NCI-H510A (cell line): ENCODE measurements at places on chromosomes 16 and 17.

GRCh38 chr17:58334256-58334655 is 5.7 kb upstream of the TSPOAP1 start:
- DNase-seq, result no peak

GRCh38 chr17:41322094-41322902 is 6.8 kb upstream of the KRTAP17-1 start:
- DNase-seq, result no peak

- no peak for DNase-seq
These were observed 38.5 kb downstream of the RBFOX3 start for GRCh38 chr17:79572136-79572925.

DNA sequence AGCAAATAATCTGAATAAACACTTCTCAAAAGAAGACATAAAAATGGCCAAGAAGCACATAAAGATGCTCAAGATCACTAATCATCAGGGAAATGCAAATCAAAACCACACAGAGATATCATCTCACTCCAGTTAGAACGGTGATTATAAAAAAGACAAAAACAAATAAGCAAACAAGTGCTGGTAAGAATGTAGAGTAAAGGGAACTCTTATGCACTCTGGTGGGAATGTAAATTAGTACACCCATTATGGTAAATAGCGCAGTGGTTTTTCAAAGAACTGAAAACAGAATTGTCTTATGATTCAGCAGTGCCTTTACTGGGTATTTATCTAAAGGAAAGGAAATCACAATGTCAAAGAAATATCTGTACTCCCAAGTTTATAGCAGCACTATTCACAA is 343.2 kb downstream of the HAPSTR1 start:
- DNase-seq, result no peak

DNA sequence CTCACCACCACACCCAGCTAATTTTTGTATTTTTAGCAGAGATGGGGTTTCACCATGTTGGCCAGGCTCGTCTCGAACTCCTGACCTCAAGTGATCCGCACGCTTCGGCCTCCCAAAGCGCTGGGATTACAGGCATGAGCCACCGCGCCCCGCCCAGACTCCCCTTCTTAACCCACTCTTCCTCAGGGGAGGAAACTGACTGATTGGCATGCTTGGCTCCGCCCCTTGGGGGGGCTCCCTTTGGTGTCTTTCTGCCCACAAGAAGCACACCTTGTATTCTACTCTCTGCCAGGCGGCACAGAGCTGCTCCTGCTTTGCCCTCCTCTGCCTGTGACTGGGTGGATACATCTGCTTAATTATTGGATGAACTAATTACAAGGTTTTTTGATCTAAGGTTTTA is 4.7 kb upstream of the ASGR2 start:
- DNase-seq, result no peak

- DNase-seq, result no peak
These were observed 59.1 kb upstream of the SMIM36 start for GRCh38 chr17:55570391-55570790.

DNA sequence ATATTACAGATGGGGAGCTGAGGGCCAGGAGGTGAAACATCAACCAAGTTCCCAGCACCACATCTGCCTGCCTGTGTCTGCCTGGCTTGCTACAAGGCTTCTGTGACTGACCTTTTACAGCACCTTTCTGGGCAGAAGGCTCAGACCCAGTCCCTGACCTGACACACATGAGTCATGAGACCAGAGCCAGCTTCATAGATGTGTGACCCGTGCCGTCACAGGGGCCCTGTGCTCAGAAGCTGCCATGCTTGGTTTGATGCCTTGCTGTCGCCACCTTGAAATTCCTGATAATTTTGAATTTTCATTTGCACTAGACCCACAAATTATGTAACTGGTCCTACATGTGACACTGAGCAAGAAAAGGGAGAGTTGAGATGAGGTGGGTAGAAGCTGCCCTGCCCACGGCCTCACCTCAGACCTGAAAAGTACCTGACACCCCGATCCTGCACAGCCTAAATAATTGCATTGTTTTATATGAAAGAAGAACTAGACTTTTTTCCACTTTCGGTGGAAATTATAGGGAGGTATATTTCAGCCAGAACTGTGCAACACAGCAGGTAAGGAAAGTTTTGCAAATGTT is 13.3 kb upstream of the PECAM1 start:
- no peak for DNase-seq

GRCh38 chr16:58931436-58931835 is 197.3 kb upstream of the GOT2 start:
- DNase-seq, result no peak

GRCh38 chr17:40108970-40109824 is 8.8 kb upstream of the NR1D1 start:
- no peak for DNase-seq

GRCh38 chr17:78416791-78417530 is 38.5 kb downstream of the PGS1 start:
- DNase-seq, result no peak

GRCh38 chr16:78990309-78990701 is 610.2 kb downstream of the MAF start:
- no peak for DNase-seq

- DNase-seq, result no peak
These were observed 28.8 kb downstream of the DYNLRB2 start for GRCh38 chr16:80569440-80570105.
